ENCODE measurements at places on chromosomes 11 and 22.

DNA sequence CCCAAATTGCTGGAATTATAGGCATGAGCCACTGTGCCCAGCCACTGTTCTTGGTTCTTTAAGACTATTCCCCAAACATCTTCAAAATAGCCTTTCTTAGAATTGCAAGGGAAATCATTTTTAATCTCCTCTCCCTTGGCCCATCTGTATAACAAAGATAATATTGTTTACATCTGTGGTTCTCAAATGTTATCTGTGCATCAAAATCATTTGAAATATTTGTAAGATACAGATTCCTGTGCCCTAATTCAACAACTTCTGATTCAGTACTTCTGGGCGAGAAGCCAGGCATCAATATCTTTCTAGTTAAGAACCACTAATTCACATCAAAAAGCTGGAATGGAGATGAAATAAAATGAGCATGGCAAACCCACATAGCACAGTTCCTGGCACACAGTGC, 83.0 kb downstream of the TMPRSS5 start:
- no peak for DNase-seq

DNA sequence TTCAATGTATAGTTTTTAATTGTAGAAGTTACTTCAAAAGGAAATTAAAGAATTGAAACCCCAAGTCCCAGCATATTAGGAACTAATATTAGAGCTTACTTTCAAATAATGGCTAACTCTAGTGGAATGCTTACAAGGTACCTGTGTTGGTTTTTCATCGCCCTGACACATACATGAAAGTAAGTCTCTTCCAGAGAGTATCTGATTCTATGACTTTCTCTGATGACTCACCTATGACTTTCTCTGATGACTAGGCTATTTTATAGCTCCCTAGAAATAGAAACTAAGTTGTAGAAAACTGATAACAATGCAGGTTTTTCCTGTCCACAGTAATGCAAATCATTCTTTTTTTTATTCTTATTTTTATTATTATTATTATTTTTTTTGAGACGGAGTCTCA, 33.6 kb upstream of the MMP7 start:
- DNase-seq, result peak; percentile 69

GRCh38 chr11:2890466-2891294, 5.1 kb upstream of the CDKN1C start:
- no peak for DNase-seq

DNA sequence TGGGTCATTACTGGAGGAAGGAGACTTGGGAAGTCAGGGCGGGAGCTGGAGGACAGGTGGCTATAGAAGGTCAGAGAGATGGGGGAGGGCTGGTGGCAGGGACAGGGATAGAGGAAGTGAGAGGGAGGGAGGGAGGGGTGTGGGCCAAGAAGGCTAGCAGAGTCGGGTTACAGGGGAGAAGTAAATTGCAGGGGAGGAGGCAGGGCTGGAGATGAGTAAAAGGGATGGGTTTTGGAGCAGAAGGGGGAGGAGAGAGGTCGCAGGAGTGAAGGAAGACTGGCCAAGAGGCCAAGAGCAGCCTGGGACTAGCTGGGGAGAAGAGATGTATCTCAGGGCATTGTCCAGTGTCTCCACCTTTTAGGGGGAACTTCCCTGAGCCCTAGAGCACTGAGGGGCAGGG, 33.0 kb downstream of the LRRC10B start:
- DNase-seq, result peak; percentile 37

Data from Daoy (cell line).